ENCODE measurements at places on chromosomes 5 and 9.

DNA sequence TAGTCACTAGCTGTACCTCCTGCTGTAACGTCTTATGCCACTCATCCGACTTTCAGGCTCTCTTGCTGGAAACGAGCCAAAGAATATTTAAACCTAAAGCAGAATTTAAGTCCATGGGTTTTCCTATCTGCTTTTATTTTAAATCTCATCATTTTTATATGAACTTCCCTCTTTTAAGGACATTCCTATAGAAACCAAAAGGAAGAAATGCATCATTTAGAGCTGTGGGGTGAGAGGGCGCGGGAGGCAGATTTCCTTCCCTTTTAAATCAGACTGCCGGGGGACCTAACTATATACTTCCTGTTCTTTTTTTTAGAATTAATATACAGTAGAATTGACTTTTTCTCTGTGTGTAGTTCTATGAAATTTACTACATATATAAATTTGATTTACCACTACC is 468.8 kb downstream of the BNC2 start:
- no peak for DNase-seq

GRCh38 chr5:10655972-10656830 is 92.3 kb downstream of the ANKRD33B start:
- DNase-seq, result no peak

- no peak for DNase-seq
Observed at GRCh38 chr5:173868096-173868880, 19.9 kb upstream of the CPEB4 start.

- DNase-seq, result no peak
Observed at GRCh38 chr5:175590471-175590881, 67.4 kb upstream of the HRH2 start.

- no peak for DNase-seq
Observed at GRCh38 chr5:136781464-136781863, 416.1 kb upstream of the TRPC7 start.

- no peak for DNase-seq
Observed at GRCh38 chr9:8604201-8604600, 804.6 kb upstream of the DMAC1 start.

GRCh38 chr5:1385395-1386273 is 40.7 kb upstream of the CLPTM1L start:
- DNase-seq, result peak; percentile 48

- no peak for DNase-seq
Observed at GRCh38 chr9:33439731-33440130, 7.7 kb downstream of the AQP3 start.

GRCh38 chr5:67182301-67182790 is 14.3 kb downstream of the CD180 start:
- no peak for DNase-seq

- DNase-seq, result no peak
Observed at GRCh38 chr9:16023446-16023845, 470.6 kb downstream of the CCDC171 start.

DNA sequence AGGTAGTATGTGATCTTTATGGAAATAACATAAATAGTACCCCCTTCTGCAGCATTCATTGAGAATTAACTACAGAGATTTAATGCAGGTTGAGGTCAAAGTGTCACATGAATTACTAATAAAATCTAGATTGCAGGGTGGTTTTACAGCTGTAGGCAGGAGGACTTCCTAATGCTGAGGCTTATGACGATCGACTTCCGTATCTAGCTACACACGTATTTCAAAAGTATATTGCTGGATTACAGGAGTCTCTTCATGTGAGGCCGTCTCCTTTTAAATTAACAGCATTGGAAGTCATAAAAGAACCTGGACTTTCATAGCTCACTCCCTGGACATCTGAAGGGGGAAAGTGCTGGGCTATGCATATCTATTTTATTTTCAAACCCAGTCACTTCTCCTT is 180.9 kb downstream of the OSTF1 start:
- no peak for DNase-seq

DNA sequence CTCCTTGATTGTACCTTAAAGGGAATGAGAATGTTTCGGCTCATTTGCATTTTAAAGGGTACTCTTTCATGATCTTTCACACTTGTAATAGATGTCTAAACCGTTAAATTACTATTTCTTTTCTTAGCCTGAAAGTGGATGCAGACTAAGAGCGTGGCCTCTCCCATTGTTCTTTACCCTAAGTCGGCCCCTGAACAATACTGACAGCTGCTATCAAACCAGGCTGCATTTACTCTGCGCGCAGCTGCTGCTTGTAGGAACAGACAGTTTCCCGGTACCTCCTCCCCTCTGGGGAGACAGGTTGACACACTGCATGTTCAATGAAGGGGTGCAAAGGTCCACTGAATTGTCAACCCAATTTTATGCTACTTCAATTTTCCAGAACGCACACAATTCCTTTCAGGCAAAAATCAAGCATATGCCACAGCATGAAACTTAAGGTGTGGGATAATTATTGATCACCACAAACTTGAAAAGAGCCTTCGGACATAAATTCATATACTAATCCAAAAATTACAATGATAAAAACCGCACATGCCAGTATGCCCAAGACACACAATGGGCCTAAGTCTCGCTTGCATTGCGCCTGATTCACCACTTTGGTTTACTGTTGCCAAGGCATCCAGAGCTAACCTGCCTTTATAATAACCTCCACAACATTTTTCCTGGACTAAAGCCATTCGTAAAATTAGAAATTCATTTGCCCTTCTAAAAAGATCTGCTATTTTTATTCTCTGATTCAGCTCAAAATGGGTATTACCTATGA is 39.7 kb downstream of the TLE1 start:
- DNase-seq, result no peak

GRCh38 chr5:61344187-61344944 is 12.3 kb downstream of the ZSWIM6 start:
- DNase-seq, result no peak

- no peak for DNase-seq
Observed at GRCh38 chr5:73975845-73976244, 349.8 kb downstream of the ARHGEF28 start.

DNA sequence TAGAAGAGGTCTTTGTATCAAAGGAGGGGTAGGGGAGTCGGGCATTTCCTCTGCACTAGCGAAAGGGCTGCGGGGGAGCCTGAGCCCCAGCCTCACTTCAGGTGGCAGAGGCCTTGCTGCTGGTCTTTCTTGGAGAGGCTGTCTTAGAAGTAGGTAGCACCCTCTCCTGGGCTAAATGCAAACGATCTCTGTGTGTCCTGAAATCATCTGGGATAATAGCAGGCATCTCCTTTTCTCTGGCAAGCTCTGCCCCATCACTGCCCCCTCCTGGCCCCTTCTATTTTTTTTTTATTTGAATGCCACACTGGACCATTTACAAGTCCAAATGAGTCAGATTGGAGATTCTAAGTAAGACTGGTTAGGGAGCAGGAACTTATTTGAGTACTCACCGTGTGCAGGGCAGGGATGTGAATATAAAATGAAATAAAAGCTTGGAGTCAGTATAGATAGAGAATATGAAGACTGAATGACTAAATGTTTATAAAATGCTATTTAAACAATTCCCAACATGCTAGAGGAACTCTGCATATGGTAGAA is 137.1 kb downstream of the FGF1 start:
- peak; percentile 55 for DNase-seq

DNA sequence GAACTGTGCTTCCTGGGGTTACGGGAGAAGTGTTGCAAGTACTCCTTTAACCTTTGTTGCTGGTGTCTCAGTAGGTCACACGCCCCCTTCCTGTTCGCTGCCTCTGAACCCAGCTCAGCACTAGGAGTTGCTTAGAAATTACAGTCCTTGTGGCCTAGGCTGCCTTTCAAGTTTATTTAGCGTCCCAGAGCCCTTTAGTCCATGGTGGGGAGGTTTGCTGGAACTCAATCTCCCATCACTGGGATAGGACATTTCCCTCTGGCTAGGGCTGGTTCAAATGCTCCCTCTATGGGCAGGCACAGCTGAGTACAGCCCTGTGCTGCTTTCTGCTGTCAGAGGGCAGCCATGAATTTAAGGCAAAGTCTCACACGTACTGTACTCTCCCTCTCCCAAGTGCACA is 4.7 kb downstream of the IFNA8 start:
- DNase-seq, result no peak

GRCh38 chr5:99019254-99019653 is 90.4 kb upstream of the CHD1 start:
- no peak for DNase-seq

- no peak for DNase-seq
Observed at GRCh38 chr5:132069561-132069960, 4.0 kb upstream of the CSF2 start.

DNA sequence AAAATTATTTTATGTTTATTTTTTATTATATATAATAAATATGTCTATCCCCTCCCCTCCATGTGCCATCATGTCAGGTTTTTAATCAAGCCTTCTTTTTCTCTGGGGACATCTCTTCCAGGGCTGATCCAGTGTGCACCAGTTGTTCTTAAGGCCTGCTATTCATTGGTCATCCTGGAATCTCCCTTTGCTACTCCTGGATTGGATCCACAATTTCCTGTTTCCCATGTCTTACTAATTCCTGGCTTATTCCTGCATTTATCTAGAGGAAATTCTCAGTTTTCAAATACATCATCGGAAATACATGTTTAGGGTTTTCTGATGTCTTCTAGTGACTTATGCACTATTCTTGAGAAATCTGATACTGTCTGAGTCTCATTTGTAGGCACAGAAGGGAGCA is 56.8 kb downstream of the ANGPTL2 start:
- DNase-seq, result no peak

DNA sequence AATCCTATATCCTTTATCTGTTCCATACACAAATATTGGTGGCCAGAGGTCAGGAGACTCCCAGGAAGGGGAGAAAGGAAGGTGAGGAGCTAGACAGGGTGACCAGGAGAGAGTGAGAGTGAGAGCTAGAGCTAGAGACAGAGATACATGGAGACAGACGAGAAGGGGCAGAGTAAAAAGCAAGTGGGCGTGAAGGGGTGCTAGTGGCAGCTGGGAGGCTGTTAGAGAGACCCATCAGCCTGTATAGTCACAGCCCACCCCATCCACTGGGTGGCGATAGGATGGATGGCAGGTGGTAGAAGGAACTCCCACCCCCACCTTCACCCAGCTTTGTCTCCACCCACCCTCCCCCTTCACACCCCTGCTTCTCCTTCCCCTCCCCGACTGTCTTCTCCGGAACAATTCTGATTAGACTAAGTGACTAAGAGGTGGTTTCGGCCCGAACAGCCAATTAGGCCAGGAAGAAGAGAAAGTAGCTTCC is 32.8 kb downstream of the PCDH1 start:
- DNase-seq, result no peak

GRCh38 chr9:133419005-133419404 is 1.2 kb upstream of the REXO4 start:
- DNase-seq, result no peak

GRCh38 chr5:133663397-133664054 is 51.2 kb upstream of the FSTL4 start:
- DNase-seq, result no peak

DNA sequence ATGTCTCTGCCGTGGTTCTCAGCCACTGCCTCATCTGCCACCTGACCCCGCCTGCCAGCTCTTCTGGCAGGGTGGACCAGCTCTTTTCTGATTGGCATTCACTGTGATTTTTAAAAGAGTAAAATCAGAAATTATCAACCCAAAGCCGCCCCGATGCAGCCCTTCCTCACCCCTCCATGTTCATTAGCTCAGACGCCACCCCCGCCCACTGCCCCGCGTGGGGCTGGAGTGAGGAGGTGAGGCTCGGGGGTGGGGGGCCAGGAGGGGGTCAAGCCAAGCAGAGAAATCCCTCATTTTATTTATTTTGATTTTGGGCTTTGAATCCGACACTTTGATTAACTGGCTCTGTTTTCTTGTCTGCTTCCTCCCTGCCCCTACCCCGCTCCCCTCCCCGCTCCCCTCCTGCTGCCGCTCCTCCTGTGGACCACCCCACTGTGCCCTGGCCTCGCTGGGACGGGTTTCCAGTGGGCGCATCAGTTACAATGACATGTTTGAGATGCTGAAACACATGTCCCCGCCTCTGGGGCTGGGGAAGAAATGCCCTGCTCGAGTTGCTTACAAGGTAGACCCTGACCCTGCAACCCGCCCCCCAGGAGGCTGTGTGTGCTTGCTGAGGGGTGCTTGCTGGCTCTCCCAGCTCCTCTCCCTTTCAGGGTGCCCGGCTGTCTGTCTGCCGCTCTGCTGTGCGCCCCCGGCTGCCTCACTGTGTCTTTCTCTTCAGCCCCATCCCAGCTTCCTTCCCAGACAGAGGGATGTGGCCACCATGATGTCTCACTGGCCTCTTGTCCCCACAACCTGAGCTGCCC is 224.9 kb downstream of the CACNA1B start:
- DNase-seq, result no peak

- no peak for DNase-seq
Observed at GRCh38 chr5:148290271-148291195, 21.7 kb upstream of the SPINK7 start.

DNA sequence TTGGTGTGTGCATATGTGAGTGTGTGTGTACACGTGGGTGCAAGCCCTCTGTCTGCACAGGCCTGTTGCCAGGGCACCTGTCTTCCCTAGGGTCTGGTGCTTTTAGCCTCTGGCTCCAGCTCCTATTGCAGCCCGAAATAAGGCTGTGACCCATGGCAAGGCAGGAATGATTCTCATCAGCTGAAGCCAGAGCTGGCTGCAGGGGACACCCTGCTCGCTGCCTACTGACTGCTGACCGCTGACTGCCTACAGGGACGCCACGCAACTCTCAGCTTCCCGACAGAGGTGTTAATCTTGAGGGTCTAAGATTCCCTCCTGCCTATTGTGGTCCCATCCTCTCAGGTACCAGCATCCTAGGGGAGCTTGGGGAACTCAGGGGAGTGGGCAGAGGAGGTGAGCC is at the start of gene MYOZ3:
MYOZ3 (plus strand) TSS at position 166 of the 400 bp plus-strand sequence. CDS start 1,691 bp downstream, outside the sequence.
- no peak for DNase-seq

DNA sequence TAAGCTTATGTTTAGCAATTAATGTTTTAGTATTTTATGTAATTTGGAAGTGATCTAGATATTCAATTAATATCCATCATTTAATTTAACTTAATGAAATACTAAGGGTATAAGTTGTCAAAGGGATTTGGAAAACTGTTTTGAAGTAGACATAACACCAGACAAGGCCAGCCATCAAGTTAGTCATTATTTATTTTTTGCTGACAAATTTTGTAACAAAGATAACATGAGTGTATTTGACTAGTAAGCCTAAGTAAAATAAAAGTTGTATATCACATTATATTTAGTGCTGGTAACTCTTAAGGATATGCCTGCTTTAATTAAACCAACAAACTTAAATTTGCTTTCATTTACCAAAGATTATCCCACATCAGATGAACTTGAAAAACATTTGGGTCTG is 125.9 kb upstream of the TNFAIP8 start:
- DNase-seq, result no peak

GRCh38 chr5:60404171-60404570 is 295.8 kb downstream of the DEPDC1B start:
- DNase-seq, result no peak

GRCh38 chr5:68740226-68740910 is 353.4 kb upstream of the SLC30A5 start:
- DNase-seq, result no peak

Measured in mesothelial cell of epicardium (in vitro differentiated cells).